ENCODE measurements at places on chromosomes 1 and 21.

DNA sequence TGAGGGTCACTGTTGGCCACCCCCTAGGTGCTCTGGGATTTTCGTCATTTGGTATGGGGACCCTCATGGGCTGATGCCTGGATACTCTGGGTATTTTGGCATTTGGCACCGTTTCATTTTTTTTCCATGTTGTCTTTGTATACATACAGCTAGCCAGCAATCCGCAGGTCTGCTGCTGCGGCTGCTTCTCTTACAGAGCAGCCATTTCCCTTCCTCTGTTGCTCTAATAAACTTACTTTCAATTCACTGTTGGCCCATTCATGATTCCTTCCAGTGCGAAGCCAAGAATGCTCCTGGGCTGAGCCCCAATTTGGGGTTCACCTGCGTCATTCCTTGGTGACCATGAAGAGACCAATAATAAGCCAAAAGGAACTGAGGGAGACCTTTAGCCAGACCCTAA lies 21.5 kb downstream of the GON4L start:
- no peak for DNase-seq

DNA sequence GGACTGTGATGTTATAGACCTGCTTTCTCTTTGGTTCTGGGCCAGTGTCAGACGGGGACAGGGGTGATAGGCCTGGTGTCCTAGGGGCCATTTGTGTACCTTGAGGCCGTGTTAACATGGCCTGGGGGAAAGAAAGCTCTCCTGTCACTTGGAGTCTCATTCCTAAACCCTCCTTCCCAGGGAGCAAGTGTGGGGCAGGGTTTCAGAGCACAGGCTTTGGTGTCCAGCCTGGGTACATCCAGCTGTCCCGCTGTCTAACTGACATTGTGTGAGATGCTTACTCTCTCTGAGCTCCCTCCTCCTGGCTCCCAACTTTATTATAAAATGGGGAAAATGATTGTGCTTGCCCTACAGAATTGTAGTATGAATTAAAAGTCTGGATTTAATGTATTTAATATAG lies 32.6 kb upstream of the EPHA8 start:
- DNase-seq: no peak

DNA sequence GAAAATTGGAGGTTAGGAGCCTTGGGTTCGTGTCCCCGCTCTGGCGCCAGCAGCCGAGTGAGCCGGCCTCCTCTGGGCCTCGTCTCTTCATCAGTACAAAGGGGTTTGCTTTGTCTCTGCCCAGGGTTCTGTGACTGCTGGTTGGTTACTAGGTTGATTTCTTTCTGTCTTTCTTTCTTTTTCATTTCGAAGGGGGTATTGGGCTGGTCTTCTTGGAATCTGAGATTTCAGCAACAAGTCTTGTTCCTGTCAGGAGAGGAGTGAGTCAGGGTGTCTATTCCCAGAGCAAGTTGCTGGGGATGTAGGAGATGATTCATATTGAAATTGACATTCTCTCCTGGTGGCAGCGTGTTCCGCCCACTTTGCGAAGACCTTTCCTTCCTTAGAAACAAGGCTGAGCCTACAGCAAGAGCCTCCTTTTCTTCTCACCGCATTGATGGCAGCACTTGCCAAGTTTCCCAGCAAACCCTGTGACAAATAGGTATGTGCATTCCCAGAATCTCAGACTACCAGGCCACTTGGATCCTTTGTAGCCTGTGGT lies 79.2 kb downstream of the MAN1C1 start:
- no peak for DNase-seq

DNA sequence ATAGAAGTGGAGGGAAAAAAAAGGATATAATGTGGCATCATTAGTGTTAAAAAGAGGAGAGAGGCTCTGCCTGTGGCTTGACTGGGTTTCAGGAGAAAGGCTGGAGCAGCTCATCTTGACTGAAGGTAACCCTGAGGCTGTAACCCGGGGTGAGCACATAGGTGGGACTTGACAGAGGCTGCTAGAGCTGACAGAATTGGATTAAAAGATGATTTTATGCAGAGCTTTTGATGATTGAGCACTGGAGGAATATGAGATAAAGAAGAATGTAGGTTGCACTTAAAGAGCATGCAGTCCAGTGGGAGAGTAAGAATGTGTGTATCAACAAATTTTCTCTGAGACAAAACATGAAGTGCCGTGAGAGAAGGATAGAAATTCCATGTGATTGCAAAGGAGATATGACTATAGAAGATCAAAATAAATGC lies 17.3 kb downstream of the LAMC1 start:
- no peak for DNase-seq

DNA sequence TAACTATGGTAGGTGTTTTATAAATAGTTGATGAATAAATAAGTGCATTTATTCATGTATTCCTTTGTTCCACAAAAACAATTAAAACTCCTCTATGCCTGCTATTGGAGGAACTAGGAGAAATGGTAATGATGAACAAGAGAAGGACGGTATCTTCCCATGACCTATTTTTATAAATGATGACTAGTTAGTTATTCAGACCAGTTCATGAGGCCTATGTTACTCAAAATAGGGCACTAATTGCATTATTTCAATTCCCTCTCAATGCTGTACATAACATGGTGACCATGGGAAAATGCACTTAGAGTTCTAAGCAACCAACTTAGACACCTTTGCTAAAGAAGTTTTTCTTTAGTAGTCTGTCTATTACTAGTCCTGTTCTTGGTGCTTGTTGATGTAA lies 53.1 kb downstream of the XCL1 start:
- no peak for DNase-seq

DNA sequence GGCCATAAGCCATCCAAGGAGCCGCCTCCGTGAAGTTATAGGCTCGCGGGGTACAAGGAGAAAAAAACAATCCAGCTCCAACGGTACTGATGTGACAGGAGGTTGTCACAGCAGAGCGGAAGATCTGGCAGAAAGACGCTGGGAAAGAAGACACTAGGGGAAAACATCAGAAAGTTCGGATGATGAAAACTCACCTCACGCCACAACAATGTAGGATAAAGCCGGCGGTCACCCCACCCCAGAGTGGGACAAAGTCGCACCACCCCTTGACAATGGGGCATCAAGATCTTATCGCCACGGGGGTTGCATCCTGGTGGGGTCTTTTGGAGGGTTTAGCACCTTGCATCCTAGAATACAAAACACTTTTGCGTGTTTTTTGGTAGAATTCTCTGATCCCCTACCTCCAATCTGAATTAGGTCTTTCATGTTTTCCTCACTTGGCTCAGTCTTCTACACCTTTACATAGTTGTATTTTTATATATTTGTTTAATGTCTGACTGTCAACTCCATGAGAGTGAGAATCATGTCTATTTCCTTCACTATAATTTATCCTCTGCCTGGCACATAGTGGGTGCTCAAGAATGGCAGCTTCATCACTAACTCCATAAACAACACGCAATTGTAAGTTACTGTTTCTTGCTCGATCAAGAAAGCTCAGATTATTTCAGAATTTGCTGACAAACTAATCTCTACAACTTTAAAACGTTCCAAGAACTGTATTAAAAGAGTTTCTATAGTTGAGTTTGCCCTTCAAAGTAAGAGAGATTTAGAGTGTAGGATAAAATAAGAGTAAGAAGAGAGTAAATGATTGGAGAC lies 611 bp upstream of the ZSWIM5 start:
- DNase-seq: no peak

- no peak for DNase-seq
Measured at GRCh38 chr1:89907727-89908212, 86.9 kb downstream of the LRRC8D start.

DNA sequence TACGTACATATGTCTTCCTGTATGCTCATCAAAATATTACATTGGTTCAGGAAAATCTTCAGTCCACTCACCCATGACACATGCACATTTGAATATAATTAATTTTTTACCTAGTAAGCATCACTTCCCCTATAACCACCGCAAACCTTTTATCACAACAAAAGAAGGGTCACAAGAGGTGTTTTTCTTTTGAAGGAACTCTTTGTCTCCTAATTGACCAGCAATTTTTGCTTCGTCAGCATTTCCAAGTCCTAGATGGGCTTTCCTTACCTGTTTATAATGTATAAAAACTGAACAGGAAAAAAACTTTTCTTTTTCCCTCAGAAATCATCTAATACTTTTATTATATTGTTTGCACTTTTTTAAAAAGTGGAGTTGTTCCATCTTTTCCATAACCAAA lies 631.3 kb downstream of the PLA2G4A start:
- DNase-seq: no peak

- no peak for DNase-seq
Measured at GRCh38 chr1:182340233-182341058, 51.1 kb downstream of the GLUL start.

DNA sequence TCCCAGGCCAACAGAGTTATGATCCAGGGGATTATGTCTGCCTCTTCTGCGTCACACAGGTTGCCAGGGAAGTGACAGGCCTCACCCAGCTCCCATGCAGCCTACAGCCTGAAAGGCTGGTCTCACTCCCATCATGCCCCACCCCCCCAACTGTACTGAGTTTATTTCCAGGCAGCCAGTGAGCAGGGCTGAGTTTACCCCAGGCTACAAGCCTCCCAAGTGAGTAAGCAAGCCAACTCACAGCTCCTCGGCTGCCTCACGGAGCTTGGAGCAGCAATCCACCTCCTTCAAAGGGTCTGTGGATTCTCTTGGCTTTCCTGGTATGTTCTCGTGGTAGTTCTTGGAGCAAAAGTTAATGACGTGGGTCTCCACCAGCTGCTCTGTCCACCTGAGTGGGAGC lies 1147.6 kb upstream of the ADGRL4 start:
- no peak for DNase-seq

- DNase-seq: no peak
Measured at GRCh38 chr1:189619682-189620332, 857.9 kb downstream of the BRINP3 start.

DNA sequence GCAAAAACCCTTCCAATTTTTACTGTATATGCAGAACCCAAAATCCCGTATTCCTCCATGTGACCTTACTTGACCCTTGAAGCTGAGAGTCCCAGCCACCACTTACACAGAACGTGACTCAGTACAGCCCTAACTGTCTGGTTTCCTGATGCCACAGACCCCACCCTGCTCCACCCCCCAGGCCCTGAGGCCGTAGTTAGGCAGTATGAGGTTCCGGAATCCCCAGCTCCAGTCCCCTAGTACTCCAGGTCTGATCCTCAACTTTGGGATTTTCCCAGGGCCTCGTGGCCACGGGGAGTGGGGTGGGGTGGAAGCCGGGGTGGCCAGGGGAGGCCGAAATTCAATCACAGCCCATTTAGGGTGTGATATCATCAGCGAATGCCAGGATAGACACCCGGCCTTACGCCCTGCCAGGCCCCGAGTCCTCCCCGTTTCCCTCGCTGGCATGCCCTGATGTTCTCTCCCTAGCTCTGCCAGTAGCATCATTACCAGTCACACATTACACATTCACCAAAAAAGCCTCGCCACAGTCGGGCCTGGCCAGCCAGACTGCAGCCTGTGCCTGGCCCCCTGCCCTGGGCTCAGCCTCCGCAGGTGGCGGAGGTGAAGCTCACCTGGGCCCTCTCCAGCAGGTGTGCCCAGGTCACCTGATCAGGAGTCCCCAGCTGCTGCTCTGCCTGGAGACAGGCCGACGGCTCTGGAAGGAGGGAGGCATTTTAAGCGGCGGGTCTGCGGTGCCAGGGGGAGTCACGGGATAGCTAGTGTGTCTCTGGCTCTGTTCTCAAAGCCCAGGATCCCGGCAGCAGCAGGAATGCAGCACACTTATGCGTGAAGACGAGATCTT lies 70.8 kb downstream of the SCCPDH start:
- no peak for DNase-seq

GRCh38 chr1:15966081-15966955 lies 9.6 kb downstream of the ZBTB17 start:
- DNase-seq: peak; percentile 58

GRCh38 chr1:113534875-113535274 lies 144.6 kb downstream of the MAGI3 start:
- DNase-seq: no peak

DNA sequence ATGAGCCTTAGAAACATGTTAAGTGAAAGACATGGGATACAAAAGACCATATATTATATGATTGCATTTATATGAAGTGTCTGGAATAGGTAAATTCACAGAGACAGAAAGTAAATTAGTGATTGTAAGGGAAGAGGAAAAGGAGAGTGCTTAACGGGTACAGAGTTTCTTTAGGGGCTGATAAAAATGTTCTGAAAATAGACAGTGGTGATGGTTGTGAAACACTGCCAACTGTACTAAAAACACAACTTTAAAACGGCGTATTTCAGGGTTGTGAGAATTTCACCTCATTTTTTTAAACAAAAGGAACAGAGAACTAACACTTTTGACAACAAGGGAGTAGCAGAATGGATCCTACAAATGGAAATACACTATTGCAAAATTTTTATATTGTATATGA lies 13.4 kb downstream of the COP1 start:
- no peak for DNase-seq

- no peak for DNase-seq
Measured at GRCh38 chr1:247857985-247858619, 1.1 kb downstream of the TRIM58 start.

DNA sequence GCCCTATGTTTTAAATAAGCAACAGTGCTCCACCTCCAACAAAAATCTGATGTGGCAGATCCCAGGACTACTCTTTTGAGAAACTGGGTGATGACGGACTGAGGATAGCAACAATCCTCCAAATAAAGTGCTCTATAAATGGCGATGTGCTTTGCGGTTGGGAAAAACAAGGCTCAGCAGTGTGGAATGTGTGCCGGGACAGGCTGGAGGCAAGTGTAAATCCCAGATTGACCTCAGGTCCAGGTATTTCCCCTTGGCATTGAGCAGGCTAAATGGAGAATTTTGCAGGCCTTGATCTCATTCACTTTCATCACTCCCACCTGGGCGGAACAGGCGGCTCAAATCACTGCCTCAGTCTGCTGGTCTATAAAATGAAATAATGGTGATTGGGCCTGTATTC lies 35.1 kb downstream of the LRRC42 start:
- no peak for DNase-seq

DNA sequence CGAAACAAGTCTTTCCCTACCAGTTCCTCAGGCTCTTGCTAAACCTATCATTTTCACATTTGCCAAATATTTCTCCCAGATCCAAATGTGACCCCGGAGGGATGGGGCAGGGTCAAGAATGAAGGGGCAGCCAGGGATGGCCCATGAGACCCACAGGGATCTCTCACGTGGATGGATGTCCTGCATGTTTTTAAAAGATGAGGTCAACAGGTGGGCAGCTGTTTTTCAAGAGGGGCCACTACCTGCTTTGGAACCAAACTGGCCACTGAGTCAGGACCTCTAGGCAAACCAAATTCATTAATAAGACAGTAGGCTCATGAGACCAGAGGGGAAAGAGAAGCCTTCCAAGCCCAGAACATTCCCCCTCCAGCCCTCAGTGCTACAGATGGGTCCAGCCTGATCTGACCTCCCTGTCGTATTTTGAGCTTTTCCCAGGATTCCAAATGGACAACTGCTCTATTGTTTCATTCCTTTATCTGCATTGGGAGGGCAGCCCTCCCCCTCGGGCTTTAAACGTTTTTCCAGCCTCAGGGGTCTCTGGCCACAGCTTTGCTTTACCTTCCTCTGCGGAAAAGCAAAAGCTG lies 252.5 kb upstream of the IRF2BP2 start:
- no peak for DNase-seq

- peak; percentile 52 for DNase-seq
Measured at GRCh38 chr1:203117611-203118575, 9.6 kb upstream of the ADORA1 start.

- no peak for DNase-seq
Measured at GRCh38 chr1:170125269-170125668, 20.5 kb upstream of the NTMT2 start.

GRCh38 chr21:38468989-38469388 lies 29.3 kb downstream of the ERG start:
- DNase-seq: no peak

GRCh38 chr21:33750017-33750416 lies 107.7 kb downstream of the ITSN1 start:
- DNase-seq: no peak
